ENCODE measurements at places on chromosomes 13 and 19.

- no peak for DNase-seq
These were observed 1.6 kb downstream of the JAK3 start for GRCh38 chr19:17846146-17846545.

DNA sequence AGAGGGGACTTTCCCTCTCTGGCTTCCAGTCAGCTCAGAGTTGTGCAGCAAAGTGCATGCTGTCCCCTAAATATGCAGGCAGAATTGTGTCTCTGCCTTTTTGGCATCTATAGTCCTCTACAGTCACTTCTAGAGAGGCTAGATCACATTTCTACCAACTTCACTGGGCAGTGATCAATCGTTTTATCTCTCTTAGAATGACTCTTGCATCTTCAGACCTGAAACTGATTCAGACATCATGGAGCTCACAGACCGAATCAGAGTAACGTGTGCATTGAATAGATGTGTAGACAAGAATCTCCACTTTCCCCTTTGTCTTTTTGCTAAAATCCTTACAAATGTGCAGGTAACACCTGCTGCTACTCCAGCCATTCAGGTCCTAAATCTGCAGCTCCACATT is 6.2 kb downstream of the ZNF253 start:
- DNase-seq: no peak

DNA sequence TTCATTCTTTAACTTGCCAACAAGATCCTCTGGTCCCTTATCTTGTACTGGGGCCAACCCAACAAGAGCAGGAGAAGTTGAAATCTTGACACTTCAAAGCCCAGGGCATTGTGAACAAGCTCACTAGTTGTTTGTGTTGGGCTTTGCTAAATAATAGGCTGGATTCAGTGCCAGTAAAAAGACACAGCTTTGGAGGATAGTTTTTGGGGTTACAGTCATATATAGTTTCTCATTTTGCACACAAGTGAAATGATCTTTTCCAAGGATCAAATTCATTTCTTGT is 30.3 kb upstream of the LRCH1 start:
- no peak for DNase-seq

- DNase-seq: no peak
These were observed 43.3 kb upstream of the RNF113B start for GRCh38 chr13:98220271-98220791.

DNA sequence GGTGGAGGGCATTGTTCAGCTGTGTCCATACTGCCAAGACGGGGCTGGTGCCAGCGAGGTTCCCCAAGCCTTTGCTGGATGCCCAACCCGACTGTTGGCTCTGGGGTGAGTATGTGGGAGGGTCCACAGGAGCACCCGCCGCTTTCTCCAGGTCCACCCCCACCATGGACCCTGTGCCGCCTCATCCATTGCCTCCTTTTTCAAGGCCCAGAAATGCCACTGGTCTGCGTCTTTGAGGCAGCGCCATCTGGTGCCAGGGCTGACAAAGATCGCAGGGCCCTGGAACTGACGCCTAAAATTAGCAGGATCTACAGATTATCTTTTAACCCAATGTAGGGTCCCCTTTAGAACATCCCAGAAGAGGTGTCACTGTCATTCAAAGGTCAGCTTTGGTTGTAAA is 34.6 kb downstream of the NFIX start:
- DNase-seq: no peak

- DNase-seq: no peak
These were observed 67.4 kb upstream of the UBAC2 start for GRCh38 chr13:99133230-99133629.

- no peak for DNase-seq
These were observed 316.2 kb upstream of the KLHL1 start for GRCh38 chr13:70424428-70424827.

- DNase-seq: no peak
These were observed 29.7 kb upstream of the RGCC start for GRCh38 chr13:41427666-41428065.

GRCh38 chr19:8357007-8357521 is 6.9 kb upstream of the ANGPTL4 start:
- DNase-seq: no peak

GRCh38 chr13:98537740-98538139 is 39.2 kb downstream of the STK24 start:
- no peak for DNase-seq

GRCh38 chr13:50401049-50401505 is 385.8 kb downstream of the KCNRG start:
- DNase-seq: no peak

DNA sequence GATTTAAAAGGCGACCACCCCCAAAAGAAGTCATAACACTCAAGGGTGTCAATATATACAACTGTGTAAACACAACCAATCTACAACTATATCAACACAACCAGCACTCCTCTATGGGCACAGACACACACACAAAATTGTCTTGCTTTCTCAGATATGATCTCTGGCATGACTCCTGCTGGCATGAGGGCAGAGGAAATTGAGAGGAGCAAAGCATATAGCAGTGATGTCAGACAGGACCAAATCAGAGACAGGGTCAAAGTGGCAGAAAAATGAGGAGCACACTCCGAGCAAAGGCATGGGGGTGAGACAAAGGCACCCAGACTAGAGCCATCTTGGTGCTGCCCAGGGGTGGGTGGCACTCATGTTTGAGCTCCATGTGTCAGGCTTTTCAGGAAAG is 9.6 kb downstream of the IRGQ start:
- DNase-seq: no peak

DNA sequence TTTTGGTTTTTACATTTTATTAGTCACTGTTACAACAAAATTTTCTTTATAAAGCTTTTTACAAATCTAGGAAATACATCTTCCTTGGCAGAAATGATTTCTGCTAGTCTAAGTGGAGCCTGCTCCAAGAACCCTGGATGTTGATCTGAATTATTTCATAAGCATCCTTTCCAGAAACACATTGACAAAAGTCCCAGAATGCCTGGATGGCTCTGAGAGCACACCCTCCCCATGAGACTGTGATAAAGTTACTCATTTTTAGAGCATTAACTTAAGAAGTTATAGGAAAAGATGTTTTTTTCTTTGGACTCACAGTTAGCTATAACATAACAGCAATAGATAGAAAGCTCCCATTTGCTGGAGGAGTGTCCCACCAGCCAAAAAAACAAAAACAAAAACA is 559.6 kb upstream of the SPRY2 start:
- no peak for DNase-seq

- no peak for DNase-seq
These were observed 1420.8 kb upstream of the SLC10A2 start for GRCh38 chr13:104487006-104487405.

- no peak for DNase-seq
These were observed 6.4 kb upstream of the PDE4C start for GRCh38 chr19:18232540-18233223.

DNA sequence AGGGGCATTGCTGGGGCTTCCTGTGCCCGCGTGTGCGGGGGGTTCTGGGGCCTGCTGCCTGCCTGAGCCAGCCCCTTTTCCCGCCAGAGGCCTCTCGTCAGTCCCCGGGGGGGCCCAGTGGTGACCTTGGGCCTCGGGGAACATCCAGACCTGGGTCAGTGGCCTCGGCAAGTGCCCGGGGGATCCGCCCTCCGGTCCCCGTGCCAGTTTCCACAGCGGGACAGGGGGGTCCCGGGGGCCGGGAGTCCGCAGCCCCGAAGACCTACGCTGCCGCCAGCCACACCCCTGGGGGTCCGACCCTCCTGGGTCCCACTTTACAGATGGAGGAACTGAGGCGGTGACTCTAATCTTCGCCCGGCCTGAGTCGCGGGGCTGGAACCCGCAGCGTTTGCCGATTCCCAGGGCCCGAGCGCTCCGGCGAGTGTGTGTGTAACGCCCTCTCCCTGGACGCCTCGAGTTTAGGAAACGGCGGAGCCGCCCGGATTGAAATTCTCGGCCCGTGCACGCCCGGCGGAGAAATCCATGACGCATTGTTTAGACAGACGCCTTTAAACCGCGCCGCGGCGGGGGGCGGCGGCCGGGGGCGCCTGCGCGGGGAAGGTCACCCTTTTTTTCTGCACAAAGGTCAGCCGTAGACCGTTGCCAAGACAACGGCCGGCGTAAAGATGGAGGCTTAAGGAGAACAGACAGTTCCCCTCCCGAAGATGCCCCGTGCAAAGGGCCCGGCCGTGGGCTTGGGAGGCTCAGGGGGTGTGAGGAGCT is 39.3 kb downstream of the EFNA2 start:
- no peak for DNase-seq

- DNase-seq: no peak
These were observed 280.5 kb upstream of the TSHZ3 start for GRCh38 chr19:31629579-31630363.

All from CD4-positive, alpha-beta T cell (primary cell).